ENCODE measurements at places on chromosomes 2 and 18.
A peak's percentile ranks its signal among the peaks of the same experiment; 100 is the strongest.

GRCh38 chr18:50630895-50631294, 71.0 kb downstream of the MAPK4 start:
- DNase-seq: no peak

DNA sequence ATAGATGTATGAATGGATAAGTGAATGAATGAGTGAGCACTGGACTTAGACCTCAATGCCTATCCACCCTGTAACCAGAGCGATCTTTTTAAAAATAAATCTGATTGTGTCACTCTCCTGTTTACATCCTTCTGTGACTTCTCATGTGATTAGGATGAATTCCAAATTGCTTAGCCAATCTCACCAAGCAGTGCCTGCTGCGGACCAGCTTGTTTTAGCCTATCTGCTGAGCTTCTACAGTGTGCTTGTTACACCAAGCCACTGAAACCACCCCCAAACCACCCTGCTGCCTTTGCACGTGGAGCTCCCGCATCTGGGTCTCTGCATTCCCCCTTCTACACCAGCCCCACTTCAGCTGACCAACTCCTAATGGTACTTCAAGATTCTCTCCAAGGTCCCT, 265.4 kb downstream of the EN1 start:
- no peak for DNase-seq

- no peak for DNase-seq
Measured at GRCh38 chr2:92073036-92073814, 2798.0 kb upstream of the TEKT4 start.

DNA sequence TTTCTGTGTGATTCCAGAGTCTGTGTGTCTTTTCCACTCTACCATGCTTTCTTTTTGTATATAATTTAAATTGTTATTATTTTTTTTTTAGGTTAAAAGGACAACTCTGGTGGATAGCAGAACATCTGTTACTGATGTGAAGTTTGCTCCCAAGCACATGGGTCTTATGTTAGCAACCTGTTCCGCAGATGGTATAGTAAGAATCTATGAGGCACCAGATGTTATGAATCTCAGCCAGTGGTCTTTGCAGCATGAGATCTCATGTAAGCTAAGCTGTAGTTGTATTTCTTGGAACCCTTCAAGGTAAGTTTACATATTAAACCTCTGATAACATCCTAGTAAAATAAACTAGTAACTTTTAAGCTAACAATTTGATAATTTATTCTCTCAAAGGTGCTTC, 15.3 kb downstream of the SEH1L start:
- no peak for DNase-seq

DNA sequence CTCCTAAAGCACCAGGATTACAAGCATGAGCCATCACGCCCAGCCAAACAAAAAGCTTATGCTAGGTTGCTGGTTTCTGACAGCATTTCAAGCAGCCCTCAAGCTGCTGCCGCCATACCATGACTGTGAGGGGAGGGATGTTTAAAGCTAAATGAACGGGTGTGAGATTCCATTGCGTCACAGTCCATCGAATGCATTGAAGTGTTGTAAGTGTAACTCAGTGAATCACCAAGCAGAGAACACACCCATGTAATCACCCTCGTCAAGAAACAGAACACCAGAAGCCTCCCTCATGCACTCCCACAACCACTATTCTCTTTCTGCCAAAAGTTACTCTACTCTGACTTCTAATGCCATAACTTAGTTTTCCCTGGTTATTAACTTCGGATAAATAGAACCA, 32.8 kb upstream of the MC5R start:
- peak; percentile 3 for DNase-seq

DNA sequence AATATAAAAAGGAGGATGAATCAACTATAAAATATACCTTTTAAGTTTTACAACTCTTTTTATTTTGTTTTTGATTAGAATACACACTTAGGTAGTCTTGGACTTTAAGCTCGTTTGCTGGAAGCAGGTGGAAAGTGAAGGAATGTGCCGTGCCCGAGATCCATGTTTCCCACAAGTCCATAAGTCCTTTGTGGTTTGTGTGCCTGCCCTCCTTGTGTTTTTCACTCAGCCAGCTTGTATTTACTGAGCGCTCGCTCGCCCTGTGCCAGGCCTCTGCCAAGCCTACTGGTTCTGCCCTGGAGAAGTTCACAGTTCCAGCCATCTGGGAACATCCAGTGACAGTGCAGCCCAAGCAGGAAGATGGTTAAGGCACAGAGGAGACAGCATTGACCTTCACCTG, 142.6 kb downstream of the MGAT5 start:
- DNase-seq: no peak

DNA sequence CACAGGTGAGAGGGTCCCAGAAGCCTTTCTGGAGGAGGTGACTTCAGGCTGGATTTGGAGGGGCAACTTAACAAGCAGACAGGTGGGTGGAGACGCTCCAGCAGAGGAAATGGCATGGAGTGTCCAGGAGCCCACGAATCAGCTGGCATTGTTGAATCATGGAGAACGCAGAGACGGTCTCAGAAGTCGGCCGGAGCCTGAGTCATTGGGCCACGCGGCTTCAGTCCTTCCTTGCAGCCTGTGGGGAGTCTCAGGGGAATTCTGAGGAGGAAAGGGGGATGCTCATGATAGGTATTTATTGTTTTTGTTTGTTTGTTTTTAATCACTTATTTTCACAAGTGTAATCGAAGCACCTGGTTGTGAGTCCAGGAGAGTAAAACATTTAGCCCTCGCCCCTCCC, 184.6 kb upstream of the HDAC4 start:
- DNase-seq: no peak

DNA sequence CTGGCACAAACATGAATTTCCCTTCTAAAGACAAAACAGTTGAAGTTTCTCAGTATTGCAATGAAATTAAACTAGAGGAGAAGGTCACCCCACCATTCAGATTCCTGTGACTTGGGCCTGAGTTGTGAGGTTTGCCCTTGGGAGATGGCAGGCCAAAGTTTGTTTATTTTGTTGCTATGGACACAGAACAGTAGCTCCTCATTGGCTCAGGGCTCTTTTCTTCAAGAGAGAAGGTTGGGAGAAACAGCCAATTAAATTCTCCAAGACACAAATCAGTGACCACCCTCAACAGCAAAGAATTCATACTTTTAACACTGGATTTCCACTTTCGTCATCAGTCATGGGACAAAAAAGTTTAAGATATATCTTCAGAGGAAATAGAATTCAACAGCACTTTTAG, at the start of gene FLACC1:
TSS of gene FLACC1 (minus strand) at position 125 of the 400 bp plus-strand sequence. CDS start 5,941 bp downstream, outside the sequence.
- DNase-seq: peak; percentile 57

- no peak for DNase-seq
Measured at GRCh38 chr2:135674453-135674852, 67.2 kb upstream of the UBXN4 start.

GRCh38 chr18:51128533-51128932, 68.9 kb downstream of the MEX3C start:
- no peak for DNase-seq

- no peak for DNase-seq
Measured at GRCh38 chr2:168350380-168350779, 103.0 kb upstream of the STK39 start.

DNA sequence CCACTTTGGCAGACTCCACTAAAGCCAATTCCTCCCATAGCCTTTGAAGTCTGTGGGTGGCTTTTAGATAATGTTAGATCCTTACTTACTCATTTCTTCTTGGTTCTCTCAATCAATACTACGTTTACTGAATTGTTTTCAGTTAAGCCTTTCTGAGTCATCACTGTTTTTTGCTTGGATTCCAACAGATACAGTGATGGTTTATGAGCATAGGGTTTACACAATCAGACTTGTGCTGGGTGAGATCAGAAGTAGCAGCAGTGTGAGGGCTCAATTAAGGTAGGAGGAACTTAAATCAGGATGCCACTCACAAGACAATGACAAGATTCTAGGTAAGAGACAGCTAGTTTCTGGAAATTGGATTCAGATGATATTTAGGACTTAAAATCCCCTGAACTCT, 297.7 kb upstream of the DOK6 start:
- DNase-seq: no peak

GRCh38 chr18:48792141-48792540, 158.6 kb downstream of the SMAD7 start:
- no peak for DNase-seq

- no peak for DNase-seq
Measured at GRCh38 chr2:85278361-85278760, 49.4 kb downstream of the TGOLN2 start.

GRCh38 chr2:157931542-157931941, 55.4 kb upstream of the ACVR1 start:
- DNase-seq: no peak

DNA sequence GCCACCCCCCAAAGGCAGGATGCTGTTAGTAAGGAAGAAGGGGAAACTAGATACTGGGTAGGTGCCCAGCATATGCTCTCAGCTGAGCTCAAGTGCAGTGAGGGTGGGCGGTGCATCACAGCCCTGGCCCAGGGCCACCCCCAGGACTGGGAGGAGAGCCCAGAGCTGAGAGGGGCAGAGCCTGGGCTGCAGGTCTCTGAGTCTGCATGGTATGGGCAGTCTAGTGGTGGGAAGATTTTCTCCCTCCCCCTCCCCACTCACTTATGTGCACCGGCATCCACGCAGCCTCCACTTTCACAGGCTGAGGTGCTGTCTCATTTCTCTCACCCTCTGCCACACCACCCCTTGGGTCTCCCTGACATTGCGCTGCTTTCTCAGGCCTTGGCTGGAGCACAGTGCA, 48.5 kb upstream of the CAB39 start:
- no peak for DNase-seq

DNA sequence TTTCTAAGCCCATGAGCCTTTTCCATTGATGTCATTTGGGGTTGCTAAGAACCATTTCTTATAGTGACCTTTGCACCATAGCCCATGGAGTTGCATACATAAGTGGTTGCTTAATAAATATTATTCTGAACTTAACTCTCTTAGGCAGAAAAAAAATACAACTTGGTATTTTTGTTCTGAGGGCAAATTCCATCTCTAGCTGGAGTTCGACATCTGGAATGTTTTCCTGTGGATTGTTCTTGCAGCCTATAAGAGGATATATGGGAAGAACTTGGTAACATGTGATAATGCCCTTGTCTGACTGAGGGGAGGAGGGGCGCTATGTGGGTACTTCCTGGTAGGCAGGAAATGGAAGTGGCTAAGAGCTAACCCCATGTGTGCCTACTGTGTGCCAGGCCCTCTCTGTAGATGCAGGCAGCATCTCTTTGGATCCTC, 20.7 kb downstream of the IGFBP2 start:
- DNase-seq: no peak

DNA sequence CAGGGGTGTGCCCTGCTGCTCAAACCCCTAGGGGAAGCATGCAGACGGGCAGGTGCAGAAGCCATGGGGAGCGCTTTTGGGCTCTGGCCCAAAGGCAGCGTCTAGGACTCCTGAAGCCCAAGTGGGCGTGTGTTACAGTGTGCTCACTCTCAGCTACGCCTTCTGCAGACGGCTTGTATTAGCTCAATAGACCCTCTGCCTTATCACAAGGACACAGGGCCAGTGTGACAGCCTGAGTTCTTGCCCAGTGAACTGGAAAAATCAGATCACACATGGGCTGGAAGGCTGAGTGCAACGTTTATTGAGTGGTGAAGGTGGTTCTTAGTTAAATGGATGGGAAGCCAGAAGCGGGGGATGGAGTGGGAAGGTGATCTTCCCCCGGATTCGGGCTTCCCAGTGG, 210.9 kb downstream of the CDH20 start:
- DNase-seq: no peak

GRCh38 chr2:11746807-11747459, 501 bp downstream of the LPIN1 start:
- peak; percentile 35 for DNase-seq

GRCh38 chr2:43345391-43345813, 119.0 kb upstream of the ZFP36L2 start:
- DNase-seq: no peak

- DNase-seq: no peak
Measured at GRCh38 chr2:206452750-206453149, 9.4 kb downstream of the ADAM23 start.

- DNase-seq: no peak
Measured at GRCh38 chr2:120231974-120232635, 8.9 kb upstream of the TMEM185B start.

- DNase-seq: no peak
Measured at GRCh38 chr2:220078439-220078838, 451.0 kb downstream of the SLC4A3 start.
